ENCODE measurements at places on chromosomes 5 and 9.
A peak's percentile ranks its signal among the peaks of the same experiment; 100 is the strongest.

DNA sequence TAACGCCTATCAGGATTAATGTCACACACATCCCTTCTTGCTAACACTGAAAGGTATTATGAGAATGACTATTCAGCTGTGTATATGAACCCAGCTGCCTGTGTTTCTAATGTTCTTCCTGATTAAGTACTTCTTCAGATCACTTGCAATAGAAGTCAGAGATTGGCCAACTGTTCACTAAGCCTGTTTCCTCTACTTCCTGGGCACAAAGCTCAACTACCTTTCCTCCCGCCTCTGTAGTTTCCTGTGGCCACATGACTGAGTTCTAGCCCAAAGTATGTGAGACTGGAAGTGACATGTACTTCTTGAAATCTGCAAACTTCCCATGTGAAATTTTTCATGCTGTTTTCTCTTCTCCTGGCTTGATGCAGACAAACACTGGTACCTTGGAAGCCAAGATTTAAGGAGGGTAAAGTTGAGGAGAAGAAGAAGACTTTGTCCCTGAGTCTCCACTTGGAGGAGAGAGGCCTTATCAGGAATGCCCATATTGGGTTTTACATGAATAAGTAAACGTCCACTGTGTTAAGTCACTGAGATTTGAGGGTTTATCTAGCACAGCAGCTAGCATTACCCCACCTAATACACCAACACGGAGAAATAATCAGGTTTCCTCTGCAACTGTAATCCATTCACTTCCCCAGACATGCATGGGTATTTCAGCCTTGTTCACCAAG is 58.6 kb downstream of the SLIT3 start:
- no peak for DNase-seq

- DNase-seq, result peak; percentile 67
Measured at GRCh38 chr5:75681125-75681830, 36.0 kb downstream of the POC5 start.

DNA sequence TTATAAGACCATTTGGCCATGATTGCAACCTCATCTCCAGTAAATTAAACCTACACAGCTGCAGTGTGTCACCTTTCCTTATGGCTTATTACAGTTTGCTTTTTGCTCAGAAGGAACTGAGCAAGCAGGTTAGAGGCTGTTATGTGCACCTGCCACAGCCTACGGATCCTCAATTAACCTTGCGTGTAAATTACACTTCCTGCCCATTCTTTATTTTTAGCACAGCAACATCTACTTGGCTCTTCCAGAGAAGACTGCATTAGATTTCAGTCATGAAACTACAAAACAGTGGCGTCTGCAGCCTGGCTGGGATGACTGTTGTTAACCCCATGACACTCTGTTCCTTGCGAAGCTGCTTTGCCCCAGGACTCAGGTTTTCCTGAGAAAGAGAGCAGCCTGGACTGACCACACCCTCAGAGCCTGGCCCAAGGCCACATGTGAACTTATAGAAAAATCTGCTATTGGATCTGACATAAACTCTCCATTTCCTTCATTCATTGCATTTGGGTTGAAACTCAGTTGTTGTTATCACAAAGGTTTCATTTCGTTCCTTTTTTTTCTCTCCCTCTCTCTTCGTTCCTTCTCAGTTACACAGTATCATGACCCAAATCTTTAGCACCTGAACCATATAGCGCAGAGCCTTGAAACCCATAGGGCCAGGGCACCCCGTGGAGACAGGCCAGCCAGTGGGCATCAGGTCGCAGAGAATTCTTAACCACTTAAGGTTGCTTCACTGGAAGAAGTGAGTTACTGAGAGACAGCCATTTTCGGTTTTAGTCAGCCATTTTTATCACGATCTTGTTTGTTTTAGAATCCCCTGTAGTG is 138.6 kb downstream of the PALM2AKAP2 start:
- no peak for DNase-seq

DNA sequence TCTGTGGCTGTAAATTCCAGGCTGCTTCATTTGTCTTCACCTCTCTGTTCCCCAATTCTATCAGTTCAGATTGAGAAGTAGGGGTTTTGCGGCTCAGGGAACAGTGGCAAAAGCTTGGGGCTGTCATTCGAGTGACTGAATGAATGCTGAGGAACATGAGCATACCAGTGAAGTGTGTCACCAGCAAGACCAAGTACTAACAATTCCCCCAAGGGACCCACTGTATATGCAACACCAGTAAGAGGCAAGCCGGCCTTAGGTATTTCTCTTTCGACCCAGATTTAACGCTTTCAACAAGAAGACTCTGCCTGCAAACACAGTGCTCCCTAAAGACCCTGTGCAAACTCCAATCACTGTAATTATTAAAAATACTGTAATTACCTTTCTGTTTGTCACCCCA is 25.8 kb downstream of the KLHL3 start:
- peak; percentile 43 for DNase-seq

DNA sequence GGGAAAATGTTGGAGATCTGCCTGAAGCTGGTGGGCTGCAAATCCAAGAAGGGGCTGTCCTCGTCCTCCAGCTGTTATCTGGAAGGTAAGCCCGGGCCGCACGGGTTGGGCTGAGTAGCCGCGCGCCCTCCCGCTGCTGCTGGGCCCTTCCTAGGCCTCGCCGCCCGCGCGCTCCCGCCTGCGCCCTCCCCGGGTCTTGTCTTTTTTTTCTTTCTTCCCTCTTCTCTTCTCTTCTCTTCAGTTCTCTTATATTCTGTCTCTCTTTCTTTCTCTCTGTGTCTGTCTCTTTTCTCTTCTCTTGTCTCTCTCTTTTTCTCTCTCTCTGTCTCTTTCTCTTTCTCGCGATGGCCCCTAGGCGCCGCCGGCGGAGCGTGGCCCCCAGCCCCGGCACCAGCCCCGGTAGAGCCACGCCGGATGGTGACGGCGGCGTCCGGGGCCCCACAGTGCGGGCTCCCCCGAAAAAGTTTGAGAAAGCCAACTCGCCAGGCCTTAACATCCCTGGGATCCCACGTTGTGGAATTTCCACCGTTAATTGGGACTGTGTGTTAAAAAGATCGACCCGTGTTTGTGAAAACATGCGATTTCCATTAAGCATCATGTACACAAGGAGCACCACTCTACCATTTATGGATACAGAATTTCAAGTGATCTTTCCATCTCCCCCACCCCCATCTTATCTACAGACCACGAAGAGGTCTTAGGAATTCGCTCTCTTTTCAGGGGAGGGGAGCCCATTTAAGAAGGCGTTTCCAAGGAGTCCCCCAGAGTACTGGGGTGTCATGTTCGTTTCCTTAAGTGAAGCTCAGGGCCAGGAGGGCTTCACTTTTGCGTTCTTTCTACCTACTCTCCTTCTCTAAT is 616 bp downstream of the ABL1 start:
- peak; percentile 56 for DNase-seq

All from EH (cell line).